Fibroblast of skin of back (primary cell): ENCODE measurements at places on chromosomes 1 and 21.

DNA sequence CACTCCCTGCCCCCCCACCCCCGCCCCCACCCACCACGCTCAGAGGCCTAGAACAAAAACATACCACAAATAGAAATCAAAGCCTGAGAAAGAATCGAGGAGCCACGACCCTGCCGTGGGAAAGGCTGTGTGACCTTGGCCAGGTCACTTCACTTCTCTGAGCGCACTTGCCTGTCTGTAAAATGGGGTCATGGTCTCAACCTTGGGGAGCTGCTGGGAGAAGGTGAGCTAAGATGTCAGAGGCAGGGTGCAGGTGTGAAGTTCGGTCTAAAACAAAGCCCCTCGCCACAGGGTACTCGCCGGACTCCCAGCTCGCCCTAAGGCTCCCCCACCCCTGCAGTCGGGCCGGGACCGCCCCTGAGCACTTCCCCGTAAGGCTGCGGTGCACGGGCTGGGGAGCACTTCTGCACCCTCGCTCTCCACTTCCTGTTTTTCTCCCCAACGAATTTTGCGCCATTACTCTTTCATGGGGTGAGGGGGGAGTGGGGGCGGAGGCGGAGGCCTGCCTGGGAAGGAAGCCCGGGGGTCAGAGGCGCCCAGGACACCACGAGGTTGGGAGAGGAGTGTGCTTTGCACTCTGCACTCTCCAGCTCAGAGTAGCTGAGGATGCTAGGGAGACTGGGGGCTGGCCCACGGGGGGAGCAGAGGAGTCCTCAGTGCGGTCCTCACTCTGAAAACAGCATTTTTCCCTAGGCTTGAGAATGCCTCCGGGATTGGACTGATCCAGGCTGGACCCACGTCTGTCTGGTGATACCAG lies 21.9 kb upstream of the PIK3CD start:
- DNase-seq = no peak

DNA sequence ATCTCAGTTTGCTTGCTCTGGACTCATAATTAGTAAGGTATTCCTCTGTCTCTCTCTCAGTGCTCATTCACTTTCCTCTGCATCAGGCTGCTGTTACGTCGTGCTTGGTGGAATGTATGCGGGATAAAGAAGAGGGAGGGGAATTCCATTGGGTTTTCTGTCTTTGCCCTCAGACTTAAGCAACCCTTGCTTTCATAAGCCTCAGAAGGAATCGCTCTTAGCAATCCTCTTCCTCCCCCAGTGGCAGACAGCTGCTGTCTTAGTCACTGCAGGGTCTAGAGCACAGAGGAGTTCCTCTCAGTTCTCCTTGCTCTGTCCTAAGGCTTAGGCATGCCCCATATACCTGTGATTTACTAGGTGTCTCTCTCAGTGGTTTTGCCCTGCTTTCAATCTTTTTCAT lies 19.1 kb upstream of the NTMT2 start:
- peak; percentile 96 for DNase-seq

- peak; percentile 99 for DNase-seq
Measured at GRCh38 chr1:27816921-27817630, 13.5 kb upstream of the PPP1R8 start.

GRCh38 chr1:108643492-108644335 lies 17.2 kb downstream of the HENMT1 start:
- peak; percentile 57 for DNase-seq

- DNase-seq = no peak
Measured at GRCh38 chr1:95013950-95014574, 58.7 kb downstream of the ALG14 start.

DNA sequence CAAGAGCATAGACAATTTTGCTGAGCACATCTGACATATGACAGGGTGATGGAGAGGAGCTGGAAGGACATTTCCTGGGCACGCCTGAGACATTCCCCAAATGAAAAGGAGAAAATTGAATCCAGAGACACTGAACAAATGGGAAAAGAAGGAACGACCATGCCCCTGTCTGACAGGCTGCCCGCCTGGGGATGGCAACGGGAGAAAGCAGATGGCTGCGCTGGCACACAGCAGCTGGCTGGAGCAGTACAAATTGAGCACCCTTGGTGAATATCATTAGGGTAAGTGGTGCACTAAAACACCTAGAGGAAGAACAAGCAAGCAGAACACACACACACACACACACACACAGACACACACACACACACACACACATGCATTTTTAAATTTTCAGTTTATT lies 174.3 kb upstream of the DUSP10 start:
- no peak for DNase-seq
